Caco-2 (cell line): ENCODE measurements at places on chromosomes 3 and 15. TPM values are rescaled to one million over a fixed set of nuclear protein-coding genes. Genes with fewer than 3 reads are reported as not detected.

- no peaks in the 10 kb centered on the region for H3K27me3 ChIP-seq
- no peak overlapping the region for H3K27ac ChIP-seq
- H3K4me3 ChIP-seq = no peak overlapping the region
- no peak for DNase-seq
- 0 out of 2 replicates have a peak, but pooled peaks cover 10% of the 10 kb centered on the region for H3K4me1 ChIP-seq
These were observed 14.9 kb downstream of the PLEKHO2 start for GRCh38 chr15:64856429-64857145.

DNA sequence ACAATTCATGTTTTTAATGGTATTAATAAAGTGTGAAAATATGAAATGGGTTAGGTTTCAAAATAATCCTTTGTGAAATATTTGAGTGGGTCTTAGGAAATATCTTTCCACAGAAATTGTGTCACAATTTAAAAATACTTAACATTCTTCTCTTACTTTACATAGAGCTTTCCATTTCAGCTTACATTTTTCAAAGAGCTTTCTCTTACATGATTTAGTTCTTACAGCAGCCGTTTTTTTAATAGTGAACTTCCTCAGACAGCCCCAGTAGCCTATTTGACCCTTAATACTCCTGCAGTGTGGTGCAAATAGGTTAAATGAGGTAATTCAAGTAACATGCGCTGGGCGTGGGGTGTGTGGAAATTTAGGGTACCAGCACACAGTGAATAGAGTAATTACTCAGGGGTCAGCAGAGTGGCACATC is 21.8 kb downstream of the P2RY12 start:
- no peaks in the 10 kb centered on the region for H3K36me3 ChIP-seq
- H3K4me1 ChIP-seq = no peaks in the 10 kb centered on the region
- no peak for DNase-seq
- H3K27me3 ChIP-seq = no peaks in the 10 kb centered on the region

DNA sequence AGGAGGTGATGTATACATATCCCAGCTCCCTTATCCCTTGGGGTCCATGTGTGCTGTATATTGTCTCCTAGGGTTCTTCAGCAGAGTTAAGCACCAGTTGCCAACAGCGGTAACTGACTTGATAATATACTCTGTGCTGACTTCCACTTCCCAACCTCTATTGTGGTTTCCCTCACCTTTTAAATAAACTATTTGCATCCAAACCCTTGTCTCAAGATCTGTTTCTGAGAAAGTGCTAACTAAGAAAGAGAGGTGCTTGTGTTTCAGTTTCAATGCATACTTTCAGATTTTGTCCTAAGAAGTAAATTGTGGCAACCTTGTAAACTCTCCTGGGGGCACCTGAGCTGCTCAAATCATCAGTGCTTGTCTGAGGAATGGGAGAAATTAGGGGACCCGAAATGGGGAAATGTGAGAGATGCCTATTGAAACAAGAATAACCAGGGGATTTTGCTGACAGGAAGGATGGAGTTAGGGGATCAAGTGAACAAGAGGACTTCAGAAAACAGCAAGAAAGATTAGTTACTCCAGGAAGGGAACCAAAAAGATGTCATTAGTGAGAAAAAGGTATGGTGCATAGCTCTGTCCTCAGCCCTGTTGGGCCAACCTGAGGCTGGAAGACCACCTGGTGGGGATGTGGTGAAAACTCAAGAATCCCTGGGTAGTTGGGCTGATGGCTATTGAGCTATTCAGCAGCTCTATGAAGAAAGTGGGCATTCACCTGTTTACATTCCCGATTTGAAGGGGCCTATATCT is 50.9 kb upstream of the MRPL3 start:
- no peak overlapping the region for H3K4me3 ChIP-seq
- H3K36me3 ChIP-seq = no peaks in the 10 kb centered on the region
- DNase-seq = no peak
- H3K27me3 ChIP-seq = no peaks in the 10 kb centered on the region
- no peak overlapping the region for H3K27ac ChIP-seq
- no peaks in the 10 kb centered on the region for H3K4me1 ChIP-seq

GRCh38 chr15:88930579-88930978 is 17.4 kb upstream of the MFGE8 start:
- H3K4me3 ChIP-seq = no peak overlapping the region
- no peak overlapping the region for H3K27ac ChIP-seq
- no peak for DNase-seq
- peaks cover 12% of the 10 kb centered on the region for H3K4me1 ChIP-seq

DNA sequence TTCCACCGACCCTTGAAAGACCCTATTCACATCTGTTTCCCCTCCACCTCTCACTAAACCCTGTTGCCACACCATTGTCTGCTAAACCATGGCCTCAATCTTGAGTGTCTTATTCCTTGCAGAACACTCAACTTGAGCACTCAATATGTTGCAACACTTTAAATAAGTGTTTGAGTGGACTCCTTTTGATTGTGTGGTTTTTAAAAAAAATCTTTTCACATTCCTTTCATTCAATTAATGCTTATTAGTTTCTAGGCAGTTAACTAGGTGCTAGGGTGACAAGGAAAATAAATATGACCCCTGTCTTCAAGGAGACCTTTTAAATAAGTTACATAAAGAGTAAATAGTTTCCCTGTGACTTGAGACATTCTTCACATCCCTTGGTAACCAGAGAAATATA is 13.3 kb upstream of the HHLA2 start:
- H3K36me3 ChIP-seq = no peaks in the 10 kb centered on the region
- H3K27me3 ChIP-seq = no peaks in the 10 kb centered on the region
- no peak overlapping the region for H3K4me3 ChIP-seq
- DNase-seq = no peak
- H3K27ac ChIP-seq = no peak overlapping the region

DNA sequence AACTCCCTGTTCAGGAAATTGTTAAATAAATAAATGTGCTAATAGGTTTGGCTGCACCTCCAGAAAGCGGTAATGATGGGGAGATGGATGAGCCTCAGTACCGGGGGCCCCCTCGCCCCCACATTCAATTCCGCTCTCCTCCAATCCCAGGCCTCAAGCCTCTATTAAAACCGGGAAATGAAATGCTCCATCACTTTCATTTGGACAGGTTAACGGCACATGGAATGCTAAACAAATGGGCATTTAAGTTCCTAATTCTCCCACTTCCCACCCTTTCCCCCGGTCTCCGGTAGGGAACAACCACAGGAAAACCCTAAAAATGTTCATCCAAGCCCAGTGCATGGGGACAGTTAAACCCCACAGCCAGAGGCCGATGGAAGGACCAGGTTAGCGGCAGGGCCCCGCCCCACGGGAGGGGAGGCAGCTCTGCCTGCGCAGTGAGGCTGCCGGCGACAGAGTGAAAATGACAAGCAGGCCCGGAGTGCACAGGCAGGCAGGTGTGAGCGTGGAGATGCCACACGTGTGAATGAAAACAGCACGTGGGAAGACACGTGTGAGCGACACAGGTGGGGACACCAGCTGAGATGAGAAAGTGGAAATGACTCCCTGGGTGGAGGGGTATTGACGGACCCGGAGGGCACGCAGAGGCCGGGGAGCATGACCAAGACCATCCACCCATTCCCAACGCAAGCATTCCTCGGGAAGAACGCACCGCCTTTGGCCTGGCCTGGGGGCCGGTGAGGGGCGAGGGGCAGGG is 28.1 kb downstream of the RNU5B-1 start:
- no peaks in the 10 kb centered on the region for H3K27me3 ChIP-seq
- DNase-seq = no peak
- peaks cover 2% of the 10 kb centered on the region; the same call in 1 of the 2 replicates for H3K4me1 ChIP-seq
- H3K36me3 ChIP-seq = peaks cover 1% of the 10 kb centered on the region; the same call in 1 of the 2 replicates
- H3K27ac ChIP-seq = no peak overlapping the region

CMTM8 gene
- total RNA-seq = 28.2 and 28.5 TPM in 2 replicates
